ENCODE measurements at places on chromosomes 3 and 15.

GRCh38 chr3:108013141-108014055 is 77.4 kb downstream of the CD47 start:
- no peak for DNase-seq

GRCh38 chr3:111712294-111713167 is 117.4 kb upstream of the ZBED2 start:
- DNase-seq: no peak

- no peak for DNase-seq
Measured at GRCh38 chr3:117844676-117845075, 1135.1 kb downstream of the TUSC7 start.

DNA sequence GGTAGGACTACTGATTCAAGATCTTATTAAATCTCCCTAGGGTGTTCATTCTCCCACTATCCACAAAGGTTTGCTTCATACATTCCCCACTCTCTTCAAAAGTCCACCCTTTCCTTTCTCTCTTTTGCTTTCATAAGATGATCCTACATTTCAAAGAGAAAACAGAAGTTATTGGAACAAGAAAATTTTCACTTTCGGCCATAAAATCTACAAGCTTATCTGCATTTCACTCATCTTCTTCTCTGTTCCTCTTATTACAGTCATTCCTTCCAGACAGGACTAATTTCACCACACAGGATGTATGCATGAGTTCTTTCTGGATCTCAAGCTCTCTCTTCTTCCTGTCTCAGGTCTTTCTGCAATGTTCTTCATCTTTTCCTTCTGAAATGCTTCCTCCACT is 238.7 kb downstream of the ISL2 start:
- no peak for DNase-seq

GRCh38 chr3:16496008-16496407 is 17.5 kb downstream of the RFTN1 start:
- no peak for DNase-seq

GRCh38 chr3:25033407-25034029 is 394.5 kb upstream of the RARB start:
- DNase-seq: peak; percentile 75

- DNase-seq: no peak
Measured at GRCh38 chr15:39396979-39397615, 183.8 kb upstream of the THBS1 start.

DNA sequence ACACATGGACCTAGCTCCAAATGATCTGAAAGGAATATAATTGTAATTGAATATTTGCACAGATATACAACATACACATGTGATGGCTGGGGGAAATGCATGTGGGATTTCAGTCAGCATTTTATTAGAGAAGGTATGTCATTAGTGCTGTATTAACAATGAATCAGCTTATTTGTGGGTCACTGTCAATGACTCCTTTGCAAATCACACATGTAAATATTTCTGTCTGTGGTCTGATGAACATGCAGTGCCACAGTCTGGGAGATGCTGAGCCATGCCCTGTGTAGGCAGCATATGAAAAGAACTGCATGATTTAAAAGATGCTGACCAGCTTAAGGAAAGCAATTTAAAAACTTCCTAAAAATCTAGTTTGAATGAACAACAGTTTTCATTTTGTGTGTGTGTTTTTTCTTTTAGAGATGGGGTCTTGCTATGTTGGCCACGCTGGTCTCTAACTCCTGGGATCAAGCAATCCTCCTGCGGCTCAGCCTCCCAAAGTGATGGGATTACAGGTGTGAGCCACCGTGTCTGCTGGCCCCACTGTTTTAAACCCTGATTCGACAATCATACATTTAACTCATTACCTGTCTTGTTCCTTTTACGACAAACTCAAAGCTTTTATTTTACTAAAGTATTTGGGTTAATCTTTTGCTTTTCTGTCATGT is 803 bp upstream of the B3GNT5 start:
- DNase-seq: no peak

Measured in head of caudate nucleus (tissue), 42 donors.